ENCODE measurements at places on chromosomes 16 and 17.
A peak's percentile ranks its signal among the peaks of the same experiment; 100 is the strongest.

GRCh38 chr17:68771867-68772515 lies 170.8 kb upstream of the FAM20A start:
- no peak for DNase-seq

GRCh38 chr17:32777436-32777835 lies 99.5 kb downstream of the MYO1D start:
- DNase-seq = no peak

- DNase-seq = no peak
Observed at GRCh38 chr16:79151-80054, 1.4 kb downstream of the MPG start.

- no peak for DNase-seq
Observed at GRCh38 chr17:29010129-29010528, 4.3 kb upstream of the SEZ6 start.

DNA sequence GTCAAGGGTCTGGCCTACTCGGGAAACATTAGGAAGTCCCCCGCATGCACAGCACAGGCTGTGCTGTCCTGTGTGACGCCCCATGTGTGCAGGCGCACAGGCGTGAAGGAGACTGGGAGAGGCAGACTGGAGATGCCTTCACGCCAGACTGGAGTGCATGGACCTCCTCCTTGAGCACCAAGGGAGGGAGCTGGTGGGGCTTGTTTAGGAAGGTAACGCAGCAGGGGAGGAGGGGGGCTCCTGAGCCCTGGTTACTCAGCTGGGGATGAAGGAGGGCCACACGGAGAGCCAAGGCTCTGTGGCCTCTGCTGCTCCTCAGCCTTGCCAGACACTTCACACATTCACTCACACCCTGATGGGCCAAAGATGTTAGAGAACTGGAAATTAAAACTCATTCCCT lies 7.7 kb downstream of the HSDL1 start:
- no peak for DNase-seq

DNA sequence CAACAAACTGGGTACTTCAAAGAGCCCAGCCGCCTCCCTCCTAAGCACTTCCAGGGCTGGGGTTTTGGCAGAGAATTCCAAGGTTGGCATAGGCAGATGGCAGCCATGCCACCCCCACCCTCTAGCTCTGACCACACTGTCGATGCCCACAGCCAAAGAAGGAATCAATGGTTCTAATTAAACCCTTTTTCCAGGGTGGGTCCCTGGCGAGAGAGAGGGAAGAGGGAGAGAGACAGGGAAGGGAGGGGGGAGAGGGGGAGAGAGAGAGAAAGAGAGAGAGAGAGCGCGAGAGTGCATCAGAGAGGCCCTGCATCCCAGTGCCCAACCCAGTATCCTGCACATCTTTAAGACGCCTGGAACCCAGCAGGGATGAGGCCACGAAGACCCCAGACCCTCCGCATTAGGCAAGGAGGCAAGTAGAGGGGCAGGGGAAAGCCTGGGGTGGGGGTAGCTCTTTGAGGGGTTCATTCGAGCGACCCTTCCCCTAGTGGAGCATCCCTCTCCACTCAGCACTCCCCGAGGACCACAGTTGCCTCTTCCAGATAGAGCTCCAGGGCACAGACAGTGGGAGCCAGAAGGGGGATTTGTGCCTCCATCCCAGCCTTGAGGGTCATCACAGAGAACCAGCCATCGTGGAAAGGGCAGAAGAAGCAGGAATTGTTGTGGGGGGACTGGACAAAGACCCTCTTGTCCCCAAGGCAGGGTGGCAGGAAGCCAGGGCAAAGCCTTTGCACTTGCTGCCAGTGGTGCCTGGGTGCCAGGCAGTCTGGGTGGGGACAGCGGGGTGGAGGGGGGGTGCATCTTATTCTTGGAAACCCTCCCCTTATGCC lies 2.6 kb downstream of the SRCIN1 start:
- DNase-seq = no peak

DNA sequence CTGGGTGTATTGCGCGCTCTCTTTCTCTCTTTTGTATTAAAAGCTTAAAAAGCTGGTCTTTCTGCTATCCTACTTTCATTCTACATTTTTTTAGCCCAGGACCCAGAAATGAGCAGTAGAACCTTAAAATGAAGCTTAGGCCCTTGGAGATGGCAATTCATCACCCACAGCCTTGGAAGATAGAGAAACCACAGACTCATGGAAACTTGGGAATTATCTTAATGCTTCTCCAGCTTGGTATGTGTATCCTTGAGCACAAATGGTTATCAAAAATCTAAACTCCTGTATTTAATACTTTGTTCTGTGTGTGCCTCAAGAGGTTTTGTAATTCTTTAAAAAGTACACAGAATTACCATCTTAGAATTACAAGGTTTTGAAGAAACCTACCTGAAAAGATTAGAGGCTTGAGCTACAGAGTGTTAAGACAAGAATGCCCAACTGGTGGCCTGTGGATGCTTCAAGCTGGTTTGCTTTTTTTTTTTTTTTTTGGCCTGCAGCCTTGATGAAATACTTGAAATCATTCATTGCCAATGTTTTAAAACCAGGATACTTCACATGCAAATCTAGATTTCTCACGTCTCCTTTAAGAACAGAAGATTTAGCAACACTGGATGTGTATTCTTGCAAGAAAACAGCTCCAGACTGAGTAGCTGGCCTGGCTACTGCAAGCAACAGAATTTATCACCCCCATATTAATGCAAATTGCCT lies 105.0 kb downstream of the XYLT1 start:
- DNase-seq = no peak

GRCh38 chr16:30762991-30763725 lies 1.0 kb downstream of the RNF40 start:
- DNase-seq = no peak

DNA sequence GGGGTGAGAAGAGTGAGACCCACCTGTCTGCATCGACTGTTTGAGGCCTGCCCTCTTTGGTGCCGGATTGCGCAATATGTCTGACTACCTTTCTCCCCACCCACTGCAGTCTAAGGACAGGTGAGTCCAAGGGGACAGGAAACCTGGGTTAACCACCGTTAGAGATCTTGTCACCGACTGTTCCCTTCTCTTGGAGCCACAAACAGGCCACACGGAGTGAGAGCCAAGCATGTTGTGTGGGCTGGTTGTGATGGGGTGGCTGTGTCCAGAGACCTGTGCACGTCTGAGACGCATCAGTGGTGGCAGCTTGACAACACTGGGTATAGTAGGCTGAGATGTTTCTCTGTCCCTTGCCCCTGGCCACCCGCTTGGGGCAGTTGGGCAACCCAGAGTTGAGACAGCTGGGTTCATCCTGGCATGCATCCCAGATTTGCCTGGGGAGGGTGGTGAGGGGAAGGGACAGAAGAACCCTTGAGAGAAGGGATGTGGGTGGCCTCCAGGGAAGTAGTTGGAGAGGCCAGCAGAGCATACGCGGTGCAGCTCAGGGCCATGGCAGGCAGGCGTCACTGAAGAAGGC lies 21.4 kb downstream of the MPRIP start:
- DNase-seq = no peak

DNA sequence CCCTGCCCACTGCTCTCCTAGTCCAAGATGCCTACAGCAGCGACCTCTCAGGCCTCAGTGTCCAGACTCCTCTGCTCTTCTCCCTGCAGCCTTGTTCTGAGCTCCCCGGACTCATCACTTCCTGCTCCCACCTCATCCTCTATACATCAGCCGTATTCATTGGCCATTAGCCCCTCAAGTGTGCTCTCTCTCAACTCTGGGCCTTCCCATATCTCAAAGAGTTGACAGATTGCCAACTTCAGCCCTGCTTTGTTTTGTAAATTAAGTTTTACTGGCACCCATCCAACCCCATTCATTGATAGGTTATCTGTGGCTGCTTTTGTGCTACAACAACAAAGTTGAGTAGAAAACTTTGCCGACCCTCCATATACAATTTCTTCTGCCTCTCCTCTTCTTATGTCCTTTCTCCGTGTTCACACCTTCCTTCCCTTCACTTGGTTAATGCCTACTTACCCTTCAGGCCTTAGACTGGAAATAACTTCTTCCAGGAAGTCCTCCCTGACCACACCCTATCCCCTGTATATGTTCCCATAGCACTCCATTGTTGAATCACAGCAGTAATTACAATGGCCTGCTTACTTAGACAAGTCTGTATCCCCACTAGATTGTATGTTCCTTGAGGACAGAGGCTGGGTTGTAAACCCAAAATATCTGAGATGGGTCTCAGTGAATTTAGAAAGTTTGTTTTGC lies 63.4 kb upstream of the TANC2 start:
- DNase-seq = no peak

- no peak for DNase-seq
Observed at GRCh38 chr16:20868890-20869289, 31.3 kb downstream of the DCUN1D3 start.

- no peak for DNase-seq
Observed at GRCh38 chr16:60646631-60647030, 1389.6 kb downstream of the CDH8 start.

DNA sequence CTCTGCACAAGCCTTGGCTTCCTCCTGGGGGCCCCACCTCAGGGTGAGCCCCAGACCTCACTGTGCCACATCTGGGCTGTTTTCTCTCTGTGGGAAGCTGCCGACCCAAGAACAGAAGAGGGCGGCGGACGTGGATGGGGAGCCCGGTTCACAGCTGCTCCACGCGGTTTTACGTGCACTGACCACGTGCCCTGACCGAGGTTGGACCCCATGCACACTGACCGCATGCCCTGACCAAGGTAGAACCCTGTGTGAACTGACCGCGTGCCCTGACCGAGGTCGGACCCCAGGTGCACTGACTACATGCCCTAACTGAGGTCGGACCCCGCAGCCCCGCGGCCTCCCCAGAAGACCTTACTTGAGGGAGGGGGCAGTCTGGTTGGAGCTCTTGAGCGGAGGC lies 19.6 kb downstream of the CEP131 start:
- no peak for DNase-seq

- DNase-seq = no peak
Observed at GRCh38 chr16:57994361-57994760, 6.1 kb downstream of the ZNF319 start.

DNA sequence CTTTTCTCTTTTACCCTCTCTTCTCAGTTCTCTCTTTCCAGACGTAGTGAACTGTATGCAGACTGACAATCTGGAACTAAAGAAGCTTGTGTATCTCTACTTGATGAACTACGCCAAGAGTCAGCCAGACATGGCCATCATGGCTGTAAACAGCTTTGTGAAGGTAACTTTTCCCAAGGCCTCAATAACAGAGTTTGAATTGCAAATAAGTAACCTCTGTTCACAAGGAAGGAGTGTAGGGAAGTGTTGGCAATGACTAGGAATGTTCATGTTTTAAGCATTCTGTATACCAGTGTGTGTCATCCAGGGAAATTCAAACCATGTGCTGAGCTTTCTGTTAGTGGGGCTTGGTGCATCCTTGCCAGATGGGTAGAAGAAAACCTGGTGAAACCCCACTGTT lies 18.6 kb downstream of the AP2B1 start:
- DNase-seq = no peak

DNA sequence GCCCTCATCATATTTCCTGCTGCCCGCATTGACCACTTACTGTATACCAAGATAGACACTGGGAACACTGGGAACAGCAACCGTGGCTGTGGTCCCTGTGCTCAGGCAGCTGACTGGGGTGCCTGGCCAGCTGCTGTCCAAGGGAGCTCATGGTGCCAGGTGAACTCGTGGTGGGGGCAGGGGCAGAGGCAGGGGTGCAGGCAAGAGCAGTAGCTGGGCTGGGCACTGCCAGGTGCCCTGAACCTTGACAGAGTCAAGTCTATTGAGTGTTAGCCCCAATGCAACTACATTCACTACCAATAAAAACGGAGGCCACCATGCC lies 202.5 kb downstream of the C16orf78 start:
- no peak for DNase-seq

DNA sequence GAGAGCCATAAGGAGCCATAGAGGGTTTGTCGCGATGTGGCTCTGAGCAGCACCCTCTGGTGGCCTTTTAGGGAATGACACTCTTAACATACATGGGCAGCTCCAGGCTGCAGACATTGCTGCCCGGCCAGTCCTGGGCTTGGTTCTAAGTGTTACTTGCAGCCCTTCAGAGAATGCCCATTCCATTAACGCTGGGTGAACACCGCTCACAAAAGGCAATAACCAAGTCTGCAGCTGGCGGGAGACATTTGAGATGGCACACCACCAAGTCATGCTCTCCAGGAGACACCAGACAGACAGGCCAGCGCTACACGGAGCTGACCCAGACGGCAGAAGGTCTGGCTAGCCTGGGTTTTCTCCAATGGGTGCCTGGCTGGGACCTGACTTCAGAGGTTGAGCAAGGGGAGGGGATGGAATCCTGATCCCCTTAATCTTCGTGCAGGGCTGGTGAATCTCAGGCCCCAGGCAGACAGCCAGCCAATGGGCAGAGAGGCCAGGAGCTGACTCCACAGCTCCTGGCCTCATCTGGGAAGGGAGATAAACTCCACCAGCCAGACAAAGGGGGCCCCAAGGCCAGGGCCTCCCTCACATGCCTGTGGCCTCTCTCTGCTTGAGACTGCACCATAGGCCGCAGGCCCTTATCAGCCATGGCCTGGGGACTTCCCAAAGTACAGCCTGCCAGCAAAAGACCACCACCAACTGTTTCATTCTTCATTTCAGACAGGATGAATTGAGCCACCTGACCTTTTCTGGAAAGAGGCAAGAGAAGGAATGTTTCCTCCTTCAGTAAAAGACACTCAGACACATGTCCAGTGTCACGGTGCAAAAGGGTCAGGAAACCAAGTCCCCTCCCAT lies 58.8 kb downstream of the ZDHHC7 start:
- DNase-seq = peak; percentile 78

DNA sequence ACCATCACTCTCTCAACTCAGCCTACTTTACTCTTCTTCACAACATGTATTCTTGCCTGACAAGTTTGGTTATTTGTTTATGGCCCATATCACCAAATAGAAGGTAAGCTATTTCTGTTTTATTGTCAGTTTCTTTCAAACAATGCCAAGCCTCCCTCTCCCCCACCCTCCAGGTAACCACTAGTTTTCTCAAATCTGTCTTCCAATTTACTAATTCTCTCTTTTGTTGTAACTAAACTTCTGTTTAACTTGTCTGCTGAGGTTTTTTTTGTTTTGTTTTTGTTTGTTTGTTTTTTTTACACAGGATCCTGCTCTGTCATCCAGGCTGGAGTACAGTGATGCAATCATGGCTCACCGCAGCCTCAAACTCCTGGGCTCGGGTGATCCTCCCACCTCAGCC lies 34.9 kb downstream of the CHCT1 start:
- no peak for DNase-seq

GRCh38 chr16:62167551-62167950 lies 131.3 kb upstream of the CDH8 start:
- no peak for DNase-seq

DNA sequence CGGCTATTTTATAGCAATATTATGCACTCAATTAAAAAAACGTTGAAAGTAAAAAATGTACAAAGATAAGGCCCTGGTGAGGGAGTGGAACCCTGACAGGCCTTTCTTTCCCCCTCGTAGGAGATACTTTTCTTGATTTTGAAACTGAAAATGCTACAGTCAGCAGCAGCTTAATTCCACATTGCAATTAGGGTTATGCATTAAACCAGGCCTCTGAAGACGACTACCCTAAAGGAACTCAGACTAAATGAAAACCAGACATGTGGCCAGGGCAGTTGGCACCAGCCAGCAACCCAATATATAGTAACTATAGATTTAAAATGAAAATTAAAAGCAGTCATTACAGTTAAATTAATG lies 463.2 kb upstream of the MAF start:
- no peak for DNase-seq

- no peak for DNase-seq
Observed at GRCh38 chr16:3375680-3376079, 20.0 kb downstream of the OR2C1 start.

GRCh38 chr16:19020689-19021088 lies 37.0 kb downstream of the TMC7 start:
- DNase-seq = no peak
